ENCODE measurements at places on chromosomes 3 and 15.

DNA sequence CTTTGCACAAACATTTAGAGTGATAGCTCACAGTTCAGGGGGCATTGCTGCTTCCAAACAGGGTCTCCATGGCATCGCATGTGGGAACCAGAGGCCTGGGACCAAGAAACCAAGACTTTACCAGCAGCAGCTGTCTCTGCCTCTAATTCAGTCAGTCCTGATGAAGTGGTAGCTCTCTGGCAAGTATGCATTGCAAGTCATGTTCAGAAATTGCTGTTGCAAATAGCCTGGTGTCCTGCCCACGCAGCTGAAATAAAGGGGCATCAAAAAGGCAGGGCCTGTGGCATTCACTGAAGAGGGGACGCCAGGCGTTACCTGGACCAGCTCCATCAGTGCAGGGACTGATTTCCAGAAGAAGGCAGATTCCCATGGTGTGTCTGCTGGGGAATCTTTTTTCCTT is 121.3 kb downstream of the CD47 start:
- DNase-seq, result no peak

GRCh38 chr3:112605285-112605684 is 35.7 kb downstream of the CCDC80 start:
- peak; percentile 96 for DNase-seq

DNA sequence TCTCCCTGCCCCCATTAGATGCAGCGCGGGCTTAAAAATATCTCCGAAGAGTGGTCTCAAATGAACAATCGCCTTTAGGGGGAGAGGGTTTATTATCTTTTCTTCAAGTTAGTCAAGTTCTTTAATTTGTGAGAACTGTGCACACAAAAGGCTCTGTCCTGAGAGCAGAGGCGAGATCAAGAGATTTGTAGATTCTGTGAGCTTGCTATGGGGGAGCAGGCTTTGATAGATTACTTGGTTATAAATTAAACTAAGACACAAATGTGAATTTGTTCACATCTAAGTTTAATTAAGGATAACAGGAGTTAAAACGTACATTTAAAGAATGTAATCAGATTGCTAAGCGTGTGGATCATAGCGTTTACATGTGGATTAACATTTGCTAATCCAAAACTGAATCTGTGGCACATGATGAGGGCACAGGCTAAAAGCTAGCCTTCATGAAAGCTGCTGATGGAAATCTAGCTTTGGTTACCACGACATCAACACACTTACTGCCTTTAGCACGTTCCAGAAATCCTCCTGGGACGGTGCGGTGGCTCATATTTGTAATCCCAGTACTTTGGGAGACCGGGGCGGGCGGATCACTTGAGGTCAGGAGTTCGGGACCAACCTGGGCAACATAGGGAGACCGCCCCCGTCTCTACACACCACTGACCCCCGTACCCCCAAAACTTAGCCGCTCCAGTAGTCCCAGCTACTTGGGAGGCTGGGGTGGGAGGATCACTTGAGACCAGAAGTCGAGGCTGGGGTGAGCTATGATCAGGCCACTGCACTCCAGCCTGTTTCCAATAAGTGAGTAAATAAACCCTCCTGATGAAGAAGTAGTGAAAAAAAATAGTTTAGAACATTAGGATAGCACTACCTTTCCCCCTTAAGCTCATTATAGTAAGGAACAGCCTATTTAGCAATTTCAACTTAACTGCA is 1.0 kb upstream of the PRTG start:
- no peak for DNase-seq

- no peak for DNase-seq
Measured at GRCh38 chr3:160986069-160986468, 119.1 kb downstream of the B3GALNT1 start.

DNA sequence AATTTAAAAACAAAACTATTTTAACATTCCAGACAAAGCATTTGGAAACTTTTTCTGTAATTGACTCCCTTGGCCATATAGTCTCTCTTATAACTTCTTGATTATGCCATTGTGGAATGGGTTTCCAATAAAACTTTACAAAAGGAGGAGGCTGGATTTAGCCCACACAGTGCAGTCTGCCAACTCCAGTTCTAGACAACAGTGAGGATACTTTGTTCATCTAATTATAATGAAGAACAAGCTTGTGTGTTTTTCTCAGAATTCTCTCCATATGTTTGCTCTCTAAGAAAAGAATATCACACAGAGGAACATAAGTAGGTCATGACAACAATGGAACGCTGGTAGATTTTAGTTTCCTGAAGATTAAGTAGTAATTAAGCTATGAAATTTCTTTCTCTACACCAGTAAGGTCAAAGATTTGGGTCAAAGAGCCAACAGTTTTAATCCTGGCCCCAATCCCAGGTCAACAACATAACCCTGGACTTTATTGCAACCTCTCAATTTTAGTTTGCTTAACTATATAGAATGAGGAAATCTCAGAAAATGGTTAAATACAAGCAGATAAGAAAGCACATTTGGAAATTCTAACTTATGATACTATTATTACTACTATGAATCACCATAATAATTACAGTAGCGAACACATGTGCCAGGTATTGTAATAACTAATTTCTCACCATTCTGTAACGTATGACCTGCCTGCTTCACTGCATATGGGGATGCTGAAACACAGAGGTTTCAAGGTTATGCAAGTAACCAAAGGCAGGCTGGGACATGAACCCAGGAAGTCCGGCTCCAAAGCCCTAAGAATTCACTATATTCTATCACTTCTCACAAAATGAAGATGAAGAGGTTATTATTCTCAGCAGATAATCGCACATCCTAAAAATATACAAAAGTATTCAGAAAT is 65.7 kb downstream of the TJP1 start:
- no peak for DNase-seq

DNA sequence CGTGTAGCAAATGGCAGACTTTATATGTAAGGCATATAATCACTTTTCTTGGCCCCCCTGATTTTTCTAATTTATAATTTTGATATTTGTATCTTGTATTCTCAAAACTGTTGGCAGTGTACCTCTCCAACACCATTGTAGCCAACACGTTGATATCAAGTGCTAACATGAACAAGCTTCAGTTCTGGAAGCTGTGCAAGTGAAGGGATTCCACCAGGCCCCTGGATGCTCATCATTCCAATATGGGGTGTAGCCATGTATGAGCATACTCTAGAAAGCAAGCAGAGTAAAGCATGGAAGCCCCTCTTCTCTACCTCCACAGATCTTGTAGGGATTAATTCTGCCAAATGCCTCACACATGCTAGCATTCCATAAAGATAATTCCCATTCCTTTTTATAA is 211.3 kb downstream of the MYRIP start:
- DNase-seq, result no peak

DNA sequence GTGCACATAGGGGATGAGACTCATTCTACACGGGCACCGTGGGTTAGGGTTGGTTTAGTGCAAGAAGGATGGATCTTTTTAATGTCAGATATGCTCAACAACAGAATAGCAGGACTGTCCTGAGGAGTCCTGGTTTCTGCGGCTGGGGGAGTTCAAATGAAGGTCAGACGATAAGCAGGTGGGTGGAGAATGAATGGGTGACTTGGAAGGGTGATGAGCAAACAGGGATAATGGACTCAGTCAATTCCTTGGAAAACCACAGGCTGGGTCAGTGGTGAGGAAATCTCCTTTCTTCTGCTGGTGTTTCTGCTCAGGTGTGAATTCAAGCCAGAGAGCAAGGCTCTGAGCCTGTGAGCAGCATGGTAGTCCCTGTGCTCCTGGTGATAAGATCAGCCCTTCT is 59.9 kb downstream of the MESD start:
- no peak for DNase-seq

GRCh38 chr3:57505901-57506300 is 38.2 kb downstream of the DNAH12 start:
- DNase-seq, result no peak

DNA sequence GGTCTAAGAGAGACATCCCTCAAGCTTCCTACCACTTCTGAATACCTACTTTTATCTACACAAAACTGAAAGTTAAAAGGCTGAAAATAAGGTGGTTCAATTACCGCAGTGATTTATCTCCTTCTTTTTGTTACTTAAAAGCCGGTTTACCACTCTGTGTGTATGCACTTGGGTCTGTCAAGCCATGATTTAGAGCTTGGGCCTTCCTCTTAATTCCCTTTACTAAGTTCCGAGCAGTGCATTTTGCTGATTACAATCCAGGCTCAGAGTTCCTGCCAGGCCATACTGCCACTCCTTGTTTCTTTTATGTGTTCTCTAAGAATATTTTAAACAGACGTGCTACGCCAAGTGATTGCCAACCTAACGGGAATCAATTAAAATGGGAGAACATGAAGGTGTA is 16.5 kb downstream of the KCTD6 start:
- no peak for DNase-seq

DNA sequence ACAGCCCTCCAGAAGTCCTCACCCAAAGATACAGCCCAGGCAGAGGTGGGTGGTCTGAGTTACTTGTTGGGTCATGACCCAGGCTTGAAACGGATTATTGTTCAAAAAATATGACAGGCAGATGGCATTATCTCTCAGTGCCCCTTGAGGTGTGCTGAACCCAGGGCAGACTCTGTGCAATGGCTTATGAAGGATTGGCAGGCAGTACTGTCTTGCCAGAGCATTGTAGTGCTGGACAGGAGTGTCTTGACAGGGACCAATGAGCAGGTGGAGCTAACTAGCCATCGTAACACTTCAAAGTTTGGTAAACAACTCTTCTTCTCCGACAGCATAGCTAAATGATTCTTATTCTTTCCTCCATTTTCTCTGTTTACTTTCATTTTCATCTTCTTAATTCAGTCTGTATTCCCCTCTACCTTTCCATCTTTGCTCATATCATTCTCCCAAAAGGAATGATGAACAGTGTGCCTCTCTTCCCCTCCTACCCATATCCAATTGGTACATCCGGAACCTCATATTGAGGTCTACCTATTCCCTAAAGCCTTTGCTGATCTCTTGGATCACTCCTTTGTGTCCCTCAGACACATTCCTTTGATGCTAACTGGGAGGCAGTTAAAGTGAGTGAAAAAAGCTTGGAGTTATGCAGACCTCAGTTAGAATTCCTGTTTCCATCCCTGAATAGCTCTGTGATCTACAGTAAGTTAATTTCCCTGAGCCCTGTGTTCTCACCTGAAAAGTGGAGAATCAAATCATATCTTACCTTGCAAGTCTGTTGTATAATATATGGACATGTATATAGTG is 2.6 kb upstream of the IL20RB start:
- DNase-seq, result no peak

GRCh38 chr3:23928524-23928923 is 11.6 kb downstream of the RPL15 start:
- no peak for DNase-seq

DNA sequence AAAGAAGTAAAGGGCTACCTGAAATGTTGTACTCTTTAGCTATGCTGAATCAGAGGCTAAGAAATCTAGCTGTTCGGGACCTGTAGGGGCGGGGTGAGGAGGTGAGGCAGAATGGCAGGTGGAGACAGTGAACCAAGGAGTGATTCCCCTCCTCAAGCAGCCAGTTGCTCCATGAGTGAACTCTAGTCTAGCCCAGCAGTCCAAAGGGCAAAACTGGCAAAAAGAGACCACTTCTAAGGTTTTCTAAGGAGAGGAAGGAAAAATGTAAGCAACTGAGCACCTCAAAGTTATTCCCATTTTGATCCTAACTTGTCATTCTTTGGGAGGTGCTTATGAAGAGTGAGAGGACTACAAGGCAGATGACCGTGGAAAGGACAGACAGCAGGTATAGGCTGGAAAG is 19.3 kb upstream of the TOPAZ1 start:
- no peak for DNase-seq

DNA sequence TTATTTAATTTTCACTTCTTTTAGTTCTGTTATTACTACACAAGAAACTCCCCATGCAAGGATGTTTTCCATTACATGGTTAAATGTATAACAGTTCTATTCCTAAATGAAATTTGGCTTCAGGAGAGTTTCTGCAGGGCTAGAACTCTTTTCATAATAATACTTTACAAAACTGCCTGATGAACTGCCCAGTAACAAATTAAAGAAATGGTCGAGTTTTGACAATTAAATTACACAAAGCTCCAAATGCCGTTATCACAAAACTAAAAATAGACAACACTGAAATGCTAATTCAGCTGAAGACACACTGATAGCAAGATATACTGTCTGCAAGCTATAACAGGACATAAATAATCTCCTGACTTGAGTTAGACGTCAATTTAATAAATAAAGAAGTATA is 435.2 kb upstream of the CCDC54 start:
- DNase-seq, result no peak

GRCh38 chr15:55535436-55535835 is 27.4 kb upstream of the DNAAF4 start:
- no peak for DNase-seq

GRCh38 chr15:63985221-63986184 is 60.8 kb downstream of the DAPK2 start:
- DNase-seq, result peak; percentile 12

GRCh38 chr15:75454471-75455378 is 3.2 kb upstream of the SIN3A start:
- peak; percentile 14 for DNase-seq

DNA sequence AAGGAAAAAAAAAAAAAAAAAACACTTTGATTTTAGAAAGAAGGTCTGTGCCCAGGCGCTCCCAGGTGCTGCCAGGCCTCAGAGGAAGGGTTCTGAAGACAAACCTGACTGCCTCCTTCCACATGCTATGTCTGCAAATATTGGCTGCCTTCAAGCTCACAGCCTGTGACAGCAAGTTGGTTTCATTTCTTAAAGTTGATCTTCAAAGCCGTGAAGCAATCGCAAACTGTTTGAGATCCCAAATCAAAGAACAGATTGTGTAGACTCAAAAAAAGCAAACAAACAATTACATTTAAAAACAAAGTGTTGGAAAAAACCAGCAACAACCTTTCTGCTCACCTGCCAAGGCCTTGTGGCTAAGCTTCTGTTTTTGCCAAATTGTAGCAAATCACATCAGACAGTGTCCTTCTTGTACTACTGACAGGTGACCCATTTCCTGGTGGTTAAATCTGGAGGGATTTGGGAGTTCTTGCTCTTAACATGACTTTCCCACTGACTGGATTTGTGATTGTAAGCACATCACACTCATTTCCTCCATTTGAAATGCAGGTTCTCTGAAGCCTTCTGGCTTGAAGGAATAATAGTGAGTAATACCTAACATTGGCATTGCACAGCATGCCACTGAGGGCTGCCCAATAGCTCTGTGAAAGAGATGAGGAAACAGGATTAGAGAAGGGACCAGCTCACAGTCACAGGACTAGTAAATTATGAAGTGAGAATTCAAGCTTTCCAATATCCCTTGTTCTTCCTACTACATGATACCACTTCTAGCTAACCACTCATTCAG is 502.4 kb downstream of the LPP start:
- peak; percentile 45 for DNase-seq

DNA sequence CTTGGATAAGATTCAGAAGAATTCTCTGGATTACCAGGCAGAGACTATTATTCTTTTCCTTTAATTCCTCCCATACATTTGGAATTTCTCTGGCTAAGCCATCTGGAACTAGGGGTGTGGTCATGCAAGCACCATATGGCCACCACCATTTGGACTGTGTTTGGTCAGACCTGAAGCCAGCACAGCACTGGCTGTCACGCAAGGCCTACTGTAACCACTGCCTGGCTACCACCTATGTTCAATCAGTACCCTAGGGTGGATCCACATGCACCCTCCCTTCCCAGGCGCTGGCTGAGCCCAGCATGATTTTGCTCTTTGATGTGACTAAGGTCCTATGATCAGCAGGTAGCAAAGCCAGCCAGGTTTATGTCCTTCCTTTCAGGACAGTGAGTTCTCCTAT is 287.8 kb upstream of the GOLIM4 start:
- DNase-seq, result no peak

GRCh38 chr15:58678683-58679082 is 70.8 kb downstream of the ADAM10 start:
- DNase-seq, result no peak
